Astrocyte (in vitro differentiated cells and primary cell): ENCODE measurements at places on chromosomes 5 and 9.

DNA sequence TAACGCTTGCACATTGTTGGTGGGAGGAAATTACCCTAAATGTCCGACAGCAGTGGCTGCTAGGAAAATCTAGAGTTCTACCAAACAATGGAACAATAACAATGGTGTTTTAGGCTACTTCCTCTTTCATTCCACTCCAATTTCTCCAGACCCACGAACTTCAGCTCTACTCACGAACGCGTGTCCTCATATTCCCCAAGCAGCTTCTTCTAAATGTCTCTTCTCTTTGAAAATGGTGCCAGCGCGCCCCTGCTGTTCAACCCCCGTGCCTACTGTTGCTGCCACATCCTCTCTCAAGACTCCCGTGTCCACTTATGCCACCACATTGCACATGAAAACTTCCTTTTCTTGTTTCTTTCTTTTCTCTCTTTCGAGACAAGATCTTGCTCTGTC lies 25.6 kb downstream of the OR2V2 start:
- DNase-seq = no peak

DNA sequence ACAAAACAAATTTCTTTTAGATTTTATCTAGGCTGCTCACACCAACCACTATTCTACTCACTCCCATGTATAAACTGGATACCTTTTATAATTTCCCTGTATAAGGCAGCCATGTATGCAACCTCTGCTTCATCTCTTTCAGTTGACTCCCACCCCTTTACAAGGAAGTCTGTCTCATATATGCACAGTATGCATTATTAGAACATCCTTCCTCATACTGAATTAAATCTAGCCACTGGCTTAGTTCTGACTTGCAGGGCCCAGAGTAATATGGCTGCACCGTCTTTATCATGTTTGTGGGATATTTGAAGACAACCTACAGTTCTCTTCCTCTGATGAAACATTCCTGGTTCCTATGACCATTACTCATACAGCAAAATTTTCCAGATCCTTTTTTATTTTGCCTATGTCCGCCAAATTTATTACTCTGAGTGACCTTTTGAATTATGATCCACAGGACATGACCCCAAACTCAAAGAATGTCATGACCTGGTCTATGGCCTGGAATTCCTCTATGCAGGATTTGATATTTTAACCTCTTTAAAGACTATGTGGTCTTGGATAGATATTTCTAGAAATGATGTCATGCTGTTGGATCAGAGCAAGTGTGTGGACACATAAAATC lies 76.6 kb upstream of the ITGA1 start:
- no peak for DNase-seq

DNA sequence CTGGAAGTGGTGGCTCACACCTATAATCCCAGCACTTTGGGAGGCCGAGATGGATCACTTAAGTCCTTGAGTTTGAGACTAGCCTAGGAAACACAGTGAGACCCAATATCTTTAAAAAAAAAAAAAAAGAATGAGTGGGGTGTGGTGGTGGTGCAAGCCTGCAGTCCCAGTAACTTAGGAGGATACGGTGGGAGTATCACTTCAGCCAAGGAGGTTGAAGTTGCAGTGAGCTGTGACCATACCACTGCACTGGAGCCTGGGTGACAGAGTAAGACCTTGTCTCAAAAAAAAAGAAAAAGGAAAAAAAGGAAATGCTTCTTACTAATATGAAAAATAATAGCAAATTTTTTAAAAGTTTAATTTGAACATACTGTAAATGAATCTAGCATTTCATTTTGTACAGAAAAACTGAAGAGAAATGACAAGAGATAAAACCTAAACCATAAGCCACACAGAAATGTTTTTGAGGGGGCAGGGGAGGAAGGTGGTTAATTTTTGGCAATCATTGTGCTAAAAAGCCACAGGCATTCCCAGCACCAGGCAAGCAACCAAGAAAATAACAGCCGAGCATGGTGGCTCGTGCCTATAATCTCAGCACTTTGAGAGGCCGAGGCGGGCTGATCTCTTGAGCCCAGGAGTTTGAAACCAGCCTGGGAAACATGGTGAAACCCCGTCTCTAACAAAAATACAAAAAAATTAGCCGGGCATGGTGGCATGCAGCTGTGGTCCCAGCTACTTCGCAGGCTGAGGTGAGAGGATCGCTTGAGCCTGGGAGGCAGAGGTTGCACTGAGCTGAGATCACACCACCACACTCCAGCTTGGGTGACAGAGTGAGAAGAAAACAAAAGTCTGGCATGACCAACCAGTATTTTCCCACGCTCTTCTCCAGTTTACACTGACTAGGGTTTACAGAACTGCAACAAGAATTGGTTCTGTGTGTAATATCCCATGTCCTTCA lies 114.5 kb upstream of the NR5A1 start:
- DNase-seq = peak; percentile 79

GRCh38 chr5:151141535-151141934 lies 16.0 kb downstream of the ANXA6 start:
- DNase-seq = no peak

GRCh38 chr5:105639068-105639467 lies 2031.7 kb downstream of the EFNA5 start:
- DNase-seq = no peak

DNA sequence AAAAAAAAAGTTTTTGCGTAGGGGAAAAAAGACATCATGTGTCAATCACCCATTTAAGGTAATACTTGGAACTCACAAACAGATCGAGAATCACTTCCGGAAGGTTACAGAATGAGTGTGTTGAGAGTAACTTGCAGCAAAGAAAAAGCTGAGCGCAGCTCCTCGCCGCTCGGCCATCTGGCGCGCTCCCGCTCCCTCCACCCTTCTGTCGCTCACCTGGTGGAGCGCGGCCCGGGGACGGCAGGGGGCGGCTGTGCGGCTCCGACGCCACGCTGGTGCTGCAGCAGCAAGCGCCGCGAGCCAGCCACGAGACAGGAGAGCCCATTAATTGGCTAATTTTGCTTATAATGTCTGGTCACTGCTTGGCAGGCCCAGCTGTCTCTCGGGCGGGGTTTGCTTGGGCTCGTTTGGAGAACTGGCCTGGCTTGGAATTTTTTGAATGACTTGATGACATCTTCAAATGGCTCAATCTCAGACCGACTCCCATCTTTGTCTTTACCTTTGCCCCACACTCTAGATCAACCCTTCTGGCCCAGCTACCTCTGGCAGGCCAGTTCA lies 601.8 kb downstream of the CCDC171 start:
- DNase-seq = no peak

GRCh38 chr5:102998224-102998623 lies 121.7 kb downstream of the GIN1 start:
- DNase-seq = no peak
